ENCODE measurements at places on chromosomes 1 and 21.
A peak's percentile ranks its signal among the peaks of the same experiment; 100 is the strongest.

DNA sequence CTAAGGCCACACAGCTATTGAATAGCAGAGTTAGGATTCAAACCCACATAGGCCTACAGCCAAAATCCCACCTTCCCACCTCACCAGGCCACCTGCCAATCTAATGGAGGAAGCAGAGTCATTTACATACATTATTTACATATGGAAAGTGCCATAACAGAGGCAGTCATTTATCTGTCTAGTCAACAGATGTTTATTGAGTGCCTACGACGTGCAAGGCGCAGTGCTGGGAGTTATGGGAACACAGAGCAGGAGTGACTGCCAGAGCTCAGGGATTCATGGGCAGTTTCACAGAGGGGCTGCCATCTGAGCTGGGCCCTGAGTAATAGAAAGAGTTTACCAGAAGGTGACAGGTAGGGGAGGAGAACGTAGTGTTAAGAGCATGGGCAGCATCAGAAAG is 10.3 kb upstream of the PADI6 start:
- DNase-seq = no peak

- no peak for DNase-seq
Measured at GRCh38 chr1:32736812-32737791, 34.5 kb upstream of the SYNC start.

- DNase-seq = peak; percentile 43
Measured at GRCh38 chr1:52927212-52928014, at the start of gene SCP2. Gene SCP2, plus strand, starts transcription at chr1:52927276. Its CDS starts 121 bp downstream, at chr1:52927397.

DNA sequence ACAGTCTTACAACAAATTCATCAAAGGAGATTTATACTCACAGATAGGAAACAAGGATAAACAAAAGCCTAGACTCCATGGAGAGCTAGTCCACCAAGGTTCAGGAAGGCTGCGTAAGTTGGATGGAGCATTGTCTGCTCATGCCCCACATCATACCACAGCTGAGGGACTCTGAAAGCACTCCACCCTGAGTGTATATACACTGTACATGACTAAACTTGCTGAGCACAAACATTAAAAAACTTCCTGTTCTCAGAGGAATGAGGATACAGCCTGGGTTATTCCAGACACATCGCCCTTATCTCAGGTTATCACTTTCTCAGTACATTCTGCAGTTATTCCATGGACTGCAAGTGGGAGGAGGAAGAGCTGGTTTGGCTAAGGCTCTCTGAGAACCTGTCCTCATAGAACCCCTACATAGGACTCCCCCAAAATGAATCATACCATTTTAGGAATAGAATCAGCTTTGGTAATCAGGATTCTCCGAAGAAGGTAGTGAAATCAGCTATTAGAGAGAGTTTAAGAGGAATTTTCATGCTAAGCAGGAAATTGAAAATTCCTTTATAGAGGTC is 58.0 kb upstream of the PRMT6 start:
- no peak for DNase-seq

GRCh38 chr1:154191990-154192461 is at the start of gene TPM3:
Gene TPM3, minus strand, starts transcription at chr1:154192100. Its CDS starts 82 bp downstream, at chr1:154192018.
- no peak for DNase-seq

- DNase-seq = no peak
Measured at GRCh38 chr1:194295685-194296084, 1109.3 kb upstream of the B3GALT2 start.

DNA sequence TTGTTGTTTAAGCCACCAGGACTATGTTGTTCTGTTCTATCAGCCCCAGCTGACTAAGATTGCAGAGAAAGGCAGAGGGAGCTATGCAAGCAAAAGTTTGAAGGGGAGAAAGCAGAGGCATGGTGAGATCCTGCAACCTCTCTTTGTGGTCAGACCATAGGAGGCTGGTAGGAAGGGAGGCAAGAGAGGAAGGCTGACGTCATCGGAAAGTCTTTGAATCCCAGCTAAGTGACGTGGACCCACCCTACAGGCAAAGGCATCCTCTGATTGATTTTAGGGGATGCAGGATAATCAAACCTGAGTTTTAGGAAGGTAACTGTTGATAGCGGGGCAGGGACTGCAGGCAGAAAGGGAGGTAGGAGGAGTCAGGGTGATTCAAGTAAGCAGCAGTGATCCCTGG is 23.3 kb upstream of the TNNI1 start:
- DNase-seq = no peak

- DNase-seq = no peak
Measured at GRCh38 chr1:74818661-74819456, 85.9 kb downstream of the TYW3 start.

DNA sequence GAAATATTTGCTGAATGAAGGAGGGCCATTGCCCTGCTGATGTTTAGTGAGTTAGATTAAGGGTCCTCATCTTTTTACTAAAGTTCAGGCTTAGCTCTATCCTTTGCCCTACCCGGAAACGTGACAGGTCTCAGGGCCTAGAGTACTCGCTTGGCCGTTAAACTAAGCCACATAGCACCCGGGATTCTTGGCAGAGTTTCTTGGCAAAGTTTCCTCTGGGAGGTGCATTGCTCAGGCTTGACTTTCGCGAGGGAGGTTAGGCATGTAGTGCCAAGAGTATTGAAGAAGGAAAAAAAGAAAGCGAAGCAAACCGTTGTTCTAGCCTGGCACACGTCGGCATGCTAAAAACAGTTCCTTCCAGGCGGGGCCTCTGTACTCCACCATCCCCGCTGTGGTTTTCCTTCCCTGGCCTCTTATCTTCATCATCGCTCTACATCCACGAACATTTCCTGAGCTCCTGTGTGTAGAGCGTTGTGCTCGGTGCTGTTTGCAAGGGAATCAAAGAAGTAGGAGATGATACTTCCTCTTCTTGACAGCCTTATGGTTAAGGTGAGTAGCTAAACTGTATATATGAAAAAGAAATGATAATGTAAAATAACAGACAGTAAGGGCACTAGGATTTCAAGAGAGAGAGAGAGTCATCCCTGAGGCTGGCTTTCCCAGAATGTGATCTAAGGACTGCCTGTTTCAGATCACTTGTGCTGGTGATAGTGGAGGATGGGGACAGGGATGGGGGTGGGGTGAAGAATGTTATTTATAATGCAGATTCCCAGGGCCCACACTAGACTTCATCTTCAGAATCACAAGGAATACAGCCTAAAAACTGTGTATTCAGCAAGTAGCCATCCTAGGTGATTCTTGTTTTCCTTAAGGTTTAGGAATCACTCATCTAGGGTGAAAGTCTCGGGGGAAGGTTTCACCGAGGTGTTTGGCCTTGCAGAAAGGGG is 18.8 kb downstream of the RNF220 start:
- no peak for DNase-seq

- no peak for DNase-seq
Measured at GRCh38 chr1:96240438-96240837, 481.1 kb upstream of the PTBP2 start.

DNA sequence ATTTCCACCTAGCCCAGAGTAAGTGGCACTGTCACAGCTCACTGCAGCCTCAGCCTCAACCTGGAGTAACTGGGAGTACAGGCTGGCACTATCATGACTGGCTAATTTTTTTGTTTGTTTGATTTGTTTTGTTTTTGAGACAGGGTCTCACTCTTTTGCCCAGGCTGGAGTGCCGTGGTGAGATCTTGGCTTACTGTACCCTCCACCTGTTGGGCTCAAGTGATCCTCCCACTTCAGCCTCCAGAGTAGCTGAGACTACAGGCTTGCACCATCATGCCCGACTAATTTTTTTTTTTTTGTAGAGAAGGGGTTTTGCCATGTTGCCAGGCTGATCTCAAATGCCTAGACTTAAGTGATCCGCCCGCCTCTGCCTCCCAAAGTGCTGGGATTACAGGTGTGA is 2.5 kb downstream of the UCK2 start:
- no peak for DNase-seq

DNA sequence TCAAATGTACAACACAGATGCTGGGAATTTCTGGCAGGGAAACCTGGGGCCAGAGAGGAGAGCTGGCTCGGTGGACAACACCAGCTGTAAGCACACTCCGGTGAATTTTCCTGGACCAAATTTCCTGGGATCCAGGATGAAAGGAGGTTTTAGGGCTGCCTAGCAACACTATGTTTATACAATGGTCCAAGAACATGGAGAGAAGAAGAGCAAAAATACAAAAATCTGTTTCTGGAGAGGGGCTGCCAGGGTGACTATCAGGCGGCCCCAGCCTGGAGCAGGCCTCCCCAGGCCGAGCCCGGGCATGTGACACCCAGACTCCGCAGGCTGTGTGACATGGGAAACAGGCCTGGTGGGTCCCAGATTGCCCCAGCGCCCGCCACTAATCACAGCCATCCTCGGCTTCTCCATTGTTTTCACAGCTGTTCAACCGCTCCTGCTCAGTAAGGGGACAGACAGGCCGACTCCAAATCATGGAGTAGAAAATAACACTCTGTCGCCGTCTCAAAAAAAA is 336.0 kb upstream of the NFIA start:
- DNase-seq = no peak

DNA sequence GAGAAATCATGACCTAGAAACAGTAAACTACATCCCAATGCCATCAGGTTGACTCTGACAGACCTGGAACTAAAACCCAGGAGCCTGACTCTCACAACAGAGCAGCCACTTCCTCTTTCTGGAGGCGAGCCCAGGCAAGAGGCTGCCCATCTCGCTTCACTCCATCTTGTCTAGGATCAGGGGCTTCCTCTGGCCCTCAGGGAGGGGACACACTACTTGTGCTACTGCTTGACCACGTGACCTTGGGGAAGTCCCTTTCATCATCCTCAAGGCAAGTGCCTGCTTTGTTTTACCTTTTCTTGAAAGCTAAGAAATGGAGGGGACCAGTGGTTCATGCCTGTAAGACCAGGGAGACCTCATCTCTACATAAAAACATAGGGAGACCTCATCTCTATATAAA is 2.6 kb upstream of the TENT5B start:
- no peak for DNase-seq

- DNase-seq = no peak
Measured at GRCh38 chr1:58412071-58412580, 134.4 kb downstream of the OMA1 start.

DNA sequence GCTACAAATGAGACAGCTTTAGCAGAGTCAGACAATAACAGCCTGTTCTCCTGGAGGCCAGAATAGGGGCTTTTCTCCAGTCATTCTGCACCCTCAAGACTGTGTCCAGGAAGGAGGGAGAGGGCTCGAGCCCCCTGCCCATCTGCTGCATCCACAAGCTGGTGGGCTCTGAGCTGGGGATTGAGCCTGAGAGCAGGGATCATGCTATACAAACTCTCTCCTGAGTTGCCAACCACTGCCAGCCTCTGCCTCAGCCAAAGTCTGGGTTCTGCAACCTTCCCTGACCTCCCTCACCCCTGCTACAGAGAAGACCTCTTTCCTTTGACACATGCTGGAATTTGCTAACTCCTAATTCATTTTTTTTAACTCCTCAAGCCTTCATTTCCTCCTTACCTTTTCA is 14.8 kb upstream of the PPM1J start:
- DNase-seq = no peak

DNA sequence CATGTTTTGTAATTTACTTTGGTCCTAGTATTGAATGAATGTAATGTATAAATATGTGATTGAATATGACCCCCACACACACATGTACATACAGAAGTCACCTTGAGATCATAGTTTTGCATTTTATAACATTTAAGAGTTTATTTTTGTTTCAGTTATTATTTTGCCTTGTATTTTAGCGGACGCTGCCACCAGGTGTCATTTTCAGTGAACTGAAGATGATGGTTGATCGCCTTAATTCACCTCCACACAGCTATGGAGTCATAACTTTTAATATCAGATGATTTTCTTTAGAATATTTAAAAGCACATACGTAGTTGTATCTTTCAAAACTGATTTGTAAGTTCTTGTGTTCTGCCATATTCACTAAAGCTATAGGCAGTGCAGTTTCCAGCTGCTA is 130.4 kb downstream of the DYRK1A start:
- DNase-seq = no peak

DNA sequence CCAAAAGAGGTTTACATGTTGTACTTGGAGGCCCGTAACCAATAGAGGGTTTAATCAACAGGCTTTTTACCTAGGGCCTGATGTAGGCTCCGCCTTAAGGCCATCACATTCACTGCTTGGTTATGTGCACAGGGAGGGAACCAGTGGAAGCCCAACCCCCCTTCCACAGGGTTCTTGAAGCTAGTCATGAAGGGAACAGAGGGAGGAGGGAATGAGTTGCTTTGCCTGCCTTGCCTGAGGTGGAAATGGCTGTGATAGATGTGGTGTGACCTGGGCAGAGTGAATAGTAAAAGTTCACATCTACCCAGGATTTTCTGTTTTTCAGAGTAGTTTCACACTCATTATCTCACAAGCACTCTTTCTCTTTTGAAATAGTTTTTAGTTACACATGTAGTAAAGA is 215.1 kb downstream of the ST6GALNAC3 start:
- DNase-seq = no peak

DNA sequence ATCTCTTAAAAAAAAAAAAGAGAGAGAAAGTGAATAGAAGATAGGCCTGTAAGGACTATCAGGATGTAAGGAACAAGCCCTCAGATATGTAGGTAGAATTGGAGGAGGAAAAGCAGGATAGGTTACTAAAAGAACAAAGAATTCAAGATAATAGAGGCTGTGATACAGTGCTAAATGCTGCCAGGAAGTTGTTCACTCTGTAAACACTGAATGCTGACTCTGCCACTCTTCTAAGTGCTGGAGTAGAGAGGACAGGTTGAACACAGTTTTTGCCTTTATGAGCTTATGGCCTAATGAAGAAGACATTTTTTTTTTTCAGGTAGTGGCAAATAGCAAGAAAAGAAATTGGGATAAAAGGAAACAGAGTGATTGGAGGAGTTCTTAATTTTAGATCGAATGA is 90.6 kb upstream of the ZNF678 start:
- DNase-seq = no peak
